Right cardiac atrium (tissue), 5 donors: ENCODE measurements at places on chromosomes 5 and 9.

DNA sequence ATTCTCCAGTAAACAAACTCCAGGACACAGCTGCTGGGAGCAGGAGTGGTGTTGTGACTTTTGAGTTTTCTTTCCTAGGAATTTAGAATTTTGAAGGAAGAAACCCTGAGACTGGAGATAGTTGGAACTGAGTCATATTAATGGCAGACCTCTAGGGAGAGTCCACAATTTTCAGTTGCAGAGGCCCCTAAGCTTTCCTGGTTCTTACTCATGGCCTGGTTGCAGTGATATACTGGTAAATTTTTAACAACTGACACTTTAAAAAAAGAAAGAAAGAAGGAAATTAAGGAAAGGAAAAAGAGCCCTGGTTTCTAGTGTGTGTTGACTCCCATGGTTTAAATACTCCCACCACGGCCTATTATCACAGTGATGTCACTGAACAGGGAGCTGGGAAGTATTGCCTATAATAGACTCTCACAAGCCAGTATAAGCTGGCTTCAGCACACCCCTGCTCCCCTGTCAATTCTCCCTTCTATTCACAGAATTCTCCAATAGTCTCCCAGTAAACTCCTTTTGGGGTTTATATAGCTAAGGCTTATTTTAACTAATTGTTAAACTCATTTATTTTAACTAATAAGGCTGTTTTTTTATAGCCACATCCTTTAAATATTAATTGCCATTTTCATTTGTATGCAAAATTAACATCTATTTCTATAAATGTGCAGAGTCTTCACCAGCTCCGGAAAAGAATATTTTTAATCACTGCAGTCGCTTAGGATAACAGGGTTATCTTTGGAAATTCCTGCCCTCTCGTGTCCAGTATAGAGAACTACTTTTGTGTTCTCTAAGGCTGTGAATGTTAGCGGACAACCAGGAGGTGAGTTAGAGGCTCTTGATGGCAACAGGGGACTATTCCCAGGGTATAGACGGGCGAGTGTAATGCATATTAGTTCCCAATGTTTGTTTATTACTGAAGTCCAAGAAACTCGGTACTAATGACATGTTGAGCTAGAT lies 59.7 kb downstream of the GGTA1 start:
- no peak for DNase-seq

DNA sequence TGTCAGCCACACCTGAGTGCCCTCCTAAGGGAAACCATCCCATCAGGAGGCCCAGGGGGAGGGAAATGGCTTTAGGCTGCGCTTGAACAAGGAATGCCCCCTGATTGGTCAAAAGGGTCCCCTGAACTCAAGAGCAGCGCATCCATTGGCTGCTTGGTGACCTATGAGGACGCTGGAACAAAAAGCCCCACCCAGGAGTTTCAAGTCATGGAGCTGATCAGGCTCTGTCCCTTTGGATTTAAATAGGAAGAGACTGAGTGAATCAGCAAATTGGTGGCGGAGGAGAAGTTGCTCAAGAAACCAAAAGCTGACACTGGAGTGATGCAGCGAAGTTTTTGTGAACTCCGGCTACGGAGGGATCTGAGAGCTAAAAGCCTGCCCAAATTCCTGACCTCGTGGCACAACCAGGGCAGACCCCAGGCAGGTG lies 66.7 kb downstream of the SMIM23 start:
- DNase-seq: no peak

DNA sequence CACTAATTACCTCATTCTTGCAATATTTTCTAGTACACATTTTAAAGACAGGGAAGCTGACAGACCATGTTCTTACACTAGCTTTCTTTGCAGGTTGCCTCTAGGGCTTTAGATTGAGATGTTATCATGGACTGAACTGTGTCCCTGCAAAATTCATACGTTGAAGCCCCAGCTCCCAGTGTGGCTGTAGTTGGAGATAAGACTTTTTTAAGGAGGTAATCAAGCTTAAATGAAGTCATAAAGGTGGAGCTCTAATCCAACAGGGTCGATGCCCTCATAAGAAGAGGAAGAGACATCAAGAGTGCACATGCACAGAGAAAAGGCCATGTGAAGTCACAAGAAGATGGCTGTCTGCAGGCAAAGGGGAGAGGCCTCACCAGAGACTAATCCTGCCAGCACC lies 471.2 kb upstream of the ACTBL2 start:
- no peak for DNase-seq

GRCh38 chr5:81290146-81290545 lies 11.2 kb upstream of the ZCCHC9 start:
- no peak for DNase-seq

DNA sequence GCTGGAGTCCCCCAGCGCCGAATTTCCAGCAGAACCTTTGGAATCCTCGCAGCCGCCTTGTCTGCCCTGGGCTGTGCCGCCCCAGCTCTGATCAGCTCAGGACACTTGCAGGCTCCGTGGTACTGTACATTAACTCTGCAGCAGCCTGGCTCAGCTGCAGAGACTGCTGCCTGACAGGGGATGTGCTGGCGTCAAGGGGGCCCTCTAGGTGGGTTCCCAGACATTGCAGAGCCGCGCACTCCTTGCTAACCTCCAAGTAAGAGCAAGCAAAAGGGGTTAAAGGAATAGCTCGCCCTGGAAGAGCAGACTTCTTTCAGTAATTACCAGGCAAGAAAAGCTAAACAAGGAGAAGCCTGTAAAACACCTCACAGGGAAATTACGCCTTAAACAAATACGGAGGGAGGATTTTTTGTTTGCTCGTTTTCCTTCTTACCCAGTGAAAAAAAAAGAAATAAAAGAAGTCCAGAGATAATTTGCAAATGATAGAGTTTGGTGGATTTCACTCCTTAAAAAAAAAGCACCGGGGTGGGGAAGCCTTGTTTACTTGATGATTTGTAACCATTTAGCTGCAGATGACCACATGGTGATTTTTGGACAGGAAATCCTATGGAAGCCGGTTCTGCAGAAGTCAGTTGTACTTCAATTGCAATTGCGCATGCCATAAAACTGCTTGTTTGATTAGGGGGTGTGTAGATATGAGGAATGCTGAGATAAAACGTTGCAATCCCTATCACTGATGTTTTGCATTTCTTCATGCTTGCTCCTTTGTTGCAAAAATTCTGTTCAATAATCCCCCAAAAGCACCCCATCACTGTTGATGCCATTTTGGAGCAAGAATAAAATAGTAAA lies 305.8 kb downstream of the PDE4D start:
- DNase-seq: peak; percentile 51

- no peak for DNase-seq
Observed at GRCh38 chr5:91079037-91079436, 304.1 kb downstream of the ARRDC3 start.
